ENCODE measurements at places on chromosomes 11 and 22. TPM values are rescaled to one million over a fixed set of nuclear protein-coding genes. Genes with fewer than 3 reads are reported as not detected.

The UBQLN3 gene
- not detected for polyA plus RNA-seq

The ALKBH3 gene
- polyA plus RNA-seq: 34.7 TPM

The NUP160 gene
- polyA plus RNA-seq: 45.5 TPM

The PLAAT3 gene
- not detected for polyA plus RNA-seq

The PNPLA5 gene
- not detected for polyA plus RNA-seq

The SPON1 gene
- polyA plus RNA-seq: 0.66 TPM

The APOA5 gene
- polyA plus RNA-seq: not detected

The CD3D gene
- polyA plus RNA-seq: not detected

The TREH gene
- polyA plus RNA-seq: 0.12 TPM

The PGR gene
- polyA plus RNA-seq: not detected

The MMP1 gene
- not detected for polyA plus RNA-seq

The NAV2 gene
- polyA plus RNA-seq: 3.5 TPM

The CDC42EP1 gene
- not detected for polyA plus RNA-seq

The ZNF214 gene
- 7.6 TPM for polyA plus RNA-seq

Measured in neural cell (in vitro differentiated cells).